ENCODE measurements at places on chromosomes 1 and 21. TPM values are rescaled to one million over a fixed set of nuclear protein-coding genes. Genes with fewer than 3 reads are reported as not detected.

GRCh38 chr1:117859901-117860300, 69.5 kb downstream of the GDAP2 start:
- no peaks in the 10 kb centered on the region for H3K4me1 ChIP-seq
- DNase-seq = no peak
- no peak overlapping the region for H3K27ac ChIP-seq

The PTGS2 gene
- 30.4 TPM for total RNA-seq

The SLC9A1 gene
- 62.4 TPM for total RNA-seq

The MNDA gene
- 45.5 TPM for total RNA-seq

GRCh38 chr1:160910170-160910750, 25.3 kb upstream of the ITLN1 start:
- no peak overlapping the region for H3K4me3 ChIP-seq
- H3K27me3 ChIP-seq = peaks cover 8% of the 10 kb centered on the region
- H3K4me1 ChIP-seq = peaks cover 13% of the 10 kb centered on the region
- H3K27ac ChIP-seq = no peak overlapping the region
- no peak for DNase-seq

- no peak overlapping the region for H3K27ac ChIP-seq
- H3K27me3 ChIP-seq = no peaks in the 10 kb centered on the region
- H3K4me1 ChIP-seq = no peaks in the 10 kb centered on the region
- DNase-seq = peak; percentile 25
- H3K4me3 ChIP-seq = no peak overlapping the region
Measured at GRCh38 chr21:36396971-36397370, 11.8 kb downstream of the CHAF1B start.

DNA sequence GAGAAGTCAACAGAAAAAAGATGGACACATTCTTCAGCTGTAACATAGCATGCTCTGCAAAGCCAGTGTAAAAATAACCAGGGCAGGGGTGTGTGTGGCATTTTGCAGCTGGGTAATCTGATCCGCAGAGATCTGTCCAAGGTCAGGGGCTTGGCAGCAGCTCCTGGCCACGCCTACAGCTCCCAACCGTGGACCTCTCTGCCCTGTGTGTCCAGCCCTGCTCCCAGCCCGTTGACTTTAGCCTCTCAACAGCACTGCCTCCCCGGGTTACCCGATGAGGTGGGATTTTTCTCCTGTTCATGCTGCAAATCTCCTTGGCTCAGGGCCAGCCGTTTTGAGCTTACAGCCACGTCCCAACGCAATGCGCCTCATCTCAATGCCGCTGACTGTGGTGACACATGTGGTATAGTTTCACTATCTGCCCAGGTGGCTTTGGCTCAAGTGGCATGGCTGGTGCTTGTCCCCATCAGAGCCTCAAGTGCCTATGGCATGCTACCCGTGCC, 68.1 kb downstream of the VWA5B1 start:
- H3K4me3 ChIP-seq = no peak overlapping the region
- H3K36me3 ChIP-seq = no peaks in the 10 kb centered on the region
- H3K27ac ChIP-seq = peak overlapping the region; percentile 17
- no peaks in the 10 kb centered on the region for H3K4me1 ChIP-seq
- peaks cover 35% of the 10 kb centered on the region for H3K27me3 ChIP-seq

GRCh38 chr1:61563611-61564010, 161.3 kb downstream of the TM2D1 start:
- H3K4me3 ChIP-seq = no peak overlapping the region
- no peak overlapping the region for H3K27ac ChIP-seq
- no peaks in the 10 kb centered on the region for H3K36me3 ChIP-seq
- H3K27me3 ChIP-seq = no peaks in the 10 kb centered on the region

DNA sequence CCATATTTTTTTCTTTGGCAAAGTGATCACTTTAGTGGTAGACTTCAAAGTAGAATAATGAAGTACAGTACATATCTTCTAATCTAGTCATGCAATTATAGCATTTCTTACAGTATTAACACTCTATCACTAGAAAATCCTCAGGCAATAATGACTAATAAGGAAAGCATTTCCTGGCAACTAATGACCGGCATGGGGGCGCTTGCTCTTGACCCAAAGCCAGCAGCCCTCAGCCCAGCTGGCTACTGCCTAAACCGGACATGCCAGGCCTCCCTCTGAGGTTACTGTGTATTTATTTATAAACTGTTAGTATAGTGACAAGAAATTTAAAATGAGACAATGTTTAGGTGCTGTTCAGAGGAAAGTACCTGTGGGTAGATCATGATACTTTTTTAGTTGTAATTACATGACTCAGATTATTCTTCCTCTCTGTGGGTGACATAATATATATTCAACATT, 633.8 kb downstream of the PTPRC start:
- no peak overlapping the region for H3K4me3 ChIP-seq
- H3K36me3 ChIP-seq = no peaks in the 10 kb centered on the region
- DNase-seq = peak; percentile 71
- no peaks in the 10 kb centered on the region for H3K27me3 ChIP-seq

The ATAD3C gene
- 10.4 TPM for total RNA-seq

- no peaks in the 10 kb centered on the region for H3K36me3 ChIP-seq
- no peak overlapping the region for H3K27ac ChIP-seq
- H3K4me1 ChIP-seq = peaks cover 16% of the 10 kb centered on the region
- peaks cover 56% of the 10 kb centered on the region for H3K27me3 ChIP-seq
- no peak overlapping the region for H3K4me3 ChIP-seq
- DNase-seq = no peak
Measured at GRCh38 chr1:6177681-6178380, 2.3 kb downstream of the CHD5 start.

DNA sequence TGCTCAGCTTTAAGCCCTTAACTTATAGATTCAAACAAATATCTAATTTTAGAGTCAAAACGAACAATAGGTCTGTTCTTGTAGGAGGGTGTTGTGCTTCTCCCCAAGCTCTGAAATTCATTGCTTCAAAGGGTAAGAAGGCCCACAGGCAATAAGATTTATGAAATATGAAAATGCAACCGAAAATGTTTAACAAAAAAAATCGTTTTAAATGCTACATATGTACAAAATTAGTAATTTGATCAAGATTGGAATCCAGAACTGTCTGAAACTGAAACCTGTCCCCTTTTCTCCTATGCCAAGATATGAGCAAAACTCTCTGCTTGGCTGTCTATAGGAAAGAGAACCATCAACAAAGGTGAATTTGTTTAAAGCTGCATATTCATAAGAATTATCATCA, 534.3 kb downstream of the PLPP3 start:
- H3K4me3 ChIP-seq = no peak overlapping the region
- H3K27me3 ChIP-seq = no peaks in the 10 kb centered on the region
- no peak for DNase-seq
- peaks cover 11% of the 10 kb centered on the region for H3K4me1 ChIP-seq
- no peak overlapping the region for H3K27ac ChIP-seq

DNA sequence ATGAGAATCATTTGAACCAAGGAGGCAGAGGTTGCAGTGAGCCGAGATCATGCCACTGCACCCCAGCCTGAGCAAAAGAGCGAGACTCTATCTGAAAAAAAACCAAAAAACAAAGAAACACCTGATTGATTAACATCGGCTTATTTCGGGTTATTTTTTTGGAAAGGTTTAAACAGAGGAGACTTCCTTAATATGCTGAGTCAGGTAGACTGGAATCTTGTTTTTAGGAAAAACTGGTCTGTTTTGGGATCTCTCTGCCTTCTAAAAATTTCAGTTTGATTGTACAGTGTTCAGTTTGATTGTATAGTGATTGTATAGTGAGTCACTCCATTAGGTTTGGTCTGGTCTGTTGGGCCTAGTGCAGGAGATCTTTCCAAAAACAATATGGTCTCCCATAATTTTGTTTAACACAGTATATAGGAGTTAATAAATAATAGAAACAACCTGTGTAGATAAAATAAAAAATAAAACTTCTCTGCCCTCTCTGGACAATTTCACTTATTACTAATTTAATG, 196.3 kb upstream of the CHRM3 start:
- no peaks in the 10 kb centered on the region for H3K36me3 ChIP-seq
- H3K27ac ChIP-seq = no peak overlapping the region
- no peaks in the 10 kb centered on the region for H3K4me1 ChIP-seq
- DNase-seq = no peak
- no peak overlapping the region for H3K4me3 ChIP-seq

GRCh38 chr1:31027693-31028526, 37.6 kb downstream of the PUM1 start:
- DNase-seq = no peak
- H3K36me3 ChIP-seq = no peaks in the 10 kb centered on the region
- H3K27ac ChIP-seq = no peak overlapping the region
- no peaks in the 10 kb centered on the region for H3K27me3 ChIP-seq

The PALMD gene
- 21.5 TPM for total RNA-seq

The C1orf185 gene
- not detected for total RNA-seq

GRCh38 chr1:157955857-157956256, 37.6 kb upstream of the KIRREL1 start:
- no peak overlapping the region for H3K4me3 ChIP-seq
- H3K4me1 ChIP-seq = no peaks in the 10 kb centered on the region
- no peak overlapping the region for H3K27ac ChIP-seq
- H3K27me3 ChIP-seq = no peaks in the 10 kb centered on the region
- no peaks in the 10 kb centered on the region for H3K36me3 ChIP-seq
- no peak for DNase-seq

DNA sequence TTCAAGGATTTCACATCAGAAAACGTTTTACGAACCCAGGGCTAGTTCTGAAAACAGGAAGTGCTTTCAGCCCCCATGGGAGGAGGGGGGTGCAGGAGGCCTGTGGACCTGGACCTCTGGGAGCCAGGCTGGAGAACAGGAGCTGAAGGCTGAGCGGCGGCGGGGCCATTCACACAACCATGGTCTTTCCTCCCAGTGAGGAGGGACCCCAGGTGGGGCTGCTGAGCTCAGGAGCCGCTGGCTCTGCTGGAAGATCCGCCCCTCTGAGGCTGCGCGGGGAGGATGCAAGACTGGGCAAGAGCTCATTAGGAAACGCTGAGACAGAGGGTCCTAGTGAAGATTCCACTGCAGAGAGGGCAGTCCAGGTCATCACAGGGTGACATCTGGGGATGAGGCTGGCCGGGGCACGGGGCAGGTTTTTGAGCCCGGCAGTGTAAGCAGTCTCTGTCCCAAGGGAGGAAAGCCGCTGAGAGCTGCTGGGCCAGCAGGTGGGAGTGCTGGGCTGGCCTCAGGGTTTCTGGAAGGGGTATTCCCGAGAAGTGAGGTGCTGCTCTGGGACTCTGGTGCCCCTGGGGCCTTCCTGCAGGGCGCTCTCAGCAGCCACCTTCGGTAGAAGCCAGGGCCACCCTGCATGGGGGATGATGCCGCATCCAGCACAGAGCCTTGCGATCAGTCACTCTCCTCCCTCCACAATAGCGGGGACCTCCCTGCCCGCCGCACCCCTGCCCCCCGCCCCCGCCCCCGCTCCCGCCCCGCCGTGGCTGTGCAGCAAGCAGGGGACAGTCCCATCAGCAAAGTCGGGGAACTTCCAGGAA, 7.5 kb downstream of the MX2 start:
- peak overlapping the region; percentile 32 for H3K4me3 ChIP-seq
- peak overlapping the region; percentile 15 for H3K27ac ChIP-seq
- H3K27me3 ChIP-seq = no peaks in the 10 kb centered on the region
- no peaks in the 10 kb centered on the region for H3K4me1 ChIP-seq
- H3K36me3 ChIP-seq = no peaks in the 10 kb centered on the region

DNA sequence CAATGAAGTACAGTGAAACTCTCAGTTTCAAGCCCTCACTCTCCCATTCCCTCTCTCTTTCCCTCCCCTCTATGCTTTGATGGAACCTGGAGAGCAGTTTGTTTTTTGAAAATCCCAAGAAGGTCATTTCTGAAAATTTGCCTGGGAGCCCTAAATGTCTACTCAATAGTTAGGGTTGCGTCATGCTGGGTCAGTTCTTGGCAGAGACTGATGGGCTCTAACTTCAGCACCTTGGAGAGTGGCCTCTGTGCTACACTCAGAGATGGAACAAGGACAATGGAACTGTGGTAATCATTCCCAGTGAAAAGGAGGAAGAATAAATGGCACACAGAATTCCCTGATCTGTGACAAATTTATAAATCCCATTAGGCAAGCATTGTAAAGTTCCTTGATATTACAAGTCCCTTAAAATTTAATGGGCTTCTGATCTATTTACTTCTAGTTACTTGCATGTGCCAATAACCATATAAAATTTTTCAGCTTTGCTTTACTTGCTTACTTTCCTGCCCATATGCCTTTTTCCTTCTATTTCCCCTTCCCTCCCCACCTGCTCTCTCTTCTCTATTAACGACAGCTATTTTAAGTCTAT, 182.9 kb upstream of the KCND3 start:
- no peak for DNase-seq
- no peaks in the 10 kb centered on the region for H3K4me1 ChIP-seq
- no peak overlapping the region for H3K27ac ChIP-seq
- no peaks in the 10 kb centered on the region for H3K36me3 ChIP-seq

The YRDC gene
- total RNA-seq = 14.8 TPM

The OR2T2 gene
- not detected for total RNA-seq

The CNIH3 gene
- 4.8 TPM for total RNA-seq

- H3K36me3 ChIP-seq = no peaks in the 10 kb centered on the region
- H3K27ac ChIP-seq = no peak overlapping the region
- H3K4me3 ChIP-seq = no peak overlapping the region
- H3K27me3 ChIP-seq = no peaks in the 10 kb centered on the region
Measured at GRCh38 chr1:234621657-234622335, 11.8 kb upstream of the IRF2BP2 start.

The RNU1-3 gene
- 6,622 TPM for total RNA-seq

- no peaks in the 10 kb centered on the region for H3K27me3 ChIP-seq
- H3K27ac ChIP-seq = no peak overlapping the region
- DNase-seq = peak; percentile 71
- no peak overlapping the region for H3K4me3 ChIP-seq
- peaks cover 6% of the 10 kb centered on the region for H3K4me1 ChIP-seq
Measured at GRCh38 chr1:112762541-112763500, 47.7 kb upstream of the PPM1J start.

- H3K27ac ChIP-seq = no peak overlapping the region
- H3K4me1 ChIP-seq = peaks cover 30% of the 10 kb centered on the region
- no peak for DNase-seq
- no peak overlapping the region for H3K4me3 ChIP-seq
- no peaks in the 10 kb centered on the region for H3K36me3 ChIP-seq
Measured at GRCh38 chr1:37845786-37846185, 13.6 kb downstream of the MTF1 start.

DNA sequence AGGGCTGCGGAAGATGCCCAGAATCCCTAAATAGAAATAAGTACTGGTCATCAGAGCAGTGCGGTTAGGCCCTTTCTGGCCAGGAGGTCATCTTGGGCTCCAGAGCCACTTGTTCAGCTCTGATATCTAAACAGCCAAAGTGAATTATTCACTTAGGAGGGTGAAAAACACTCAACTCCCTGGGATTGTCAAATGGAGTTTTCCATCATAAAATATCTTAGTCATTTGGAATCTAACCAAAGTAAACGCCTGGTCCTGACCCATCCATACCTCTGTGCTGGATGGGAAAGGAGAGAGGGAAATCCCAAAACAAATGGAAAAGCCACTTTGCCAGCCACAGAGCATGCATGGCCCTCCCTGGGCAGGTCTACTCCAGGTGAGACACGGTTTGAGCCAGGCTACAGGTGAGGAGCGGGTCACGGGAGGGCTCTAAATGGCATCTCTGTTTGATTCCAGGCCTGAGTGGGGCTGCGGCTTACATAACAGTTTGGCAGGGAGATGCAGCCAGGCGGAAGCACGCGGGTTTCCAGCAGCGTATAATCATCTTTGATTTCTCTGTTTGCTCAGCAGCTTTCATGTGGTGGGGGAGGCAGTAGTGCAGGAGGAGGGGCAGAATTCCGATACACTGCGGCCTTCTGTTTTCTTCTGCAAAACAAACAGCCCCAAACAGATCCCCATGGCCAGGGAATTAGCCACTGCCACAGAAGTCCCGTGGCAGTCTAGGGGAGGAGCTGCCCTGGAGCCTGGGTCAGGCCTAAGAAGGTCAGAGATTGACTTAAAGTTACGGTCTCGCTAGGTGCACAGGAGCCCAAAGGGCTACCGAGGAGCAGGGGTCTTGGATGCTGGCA, 59.1 kb upstream of the ZNF648 start:
- no peaks in the 10 kb centered on the region for H3K36me3 ChIP-seq
- no peaks in the 10 kb centered on the region for H3K27me3 ChIP-seq
- peaks cover 3% of the 10 kb centered on the region for H3K4me1 ChIP-seq

Measured in upper lobe of right lung (tissue), 1 donor.